Activated T-cell treated with anti-CD3 and anti-CD28 coated beads, Interleukin-2, amount 50 U/mL, for 1 hour (primary cell): ENCODE measurements at places on chromosomes 16 and 17.

- DNase-seq: no peak
These were observed 229.9 kb downstream of the ABCC12 start for GRCh38 chr16:47925811-47926460.

DNA sequence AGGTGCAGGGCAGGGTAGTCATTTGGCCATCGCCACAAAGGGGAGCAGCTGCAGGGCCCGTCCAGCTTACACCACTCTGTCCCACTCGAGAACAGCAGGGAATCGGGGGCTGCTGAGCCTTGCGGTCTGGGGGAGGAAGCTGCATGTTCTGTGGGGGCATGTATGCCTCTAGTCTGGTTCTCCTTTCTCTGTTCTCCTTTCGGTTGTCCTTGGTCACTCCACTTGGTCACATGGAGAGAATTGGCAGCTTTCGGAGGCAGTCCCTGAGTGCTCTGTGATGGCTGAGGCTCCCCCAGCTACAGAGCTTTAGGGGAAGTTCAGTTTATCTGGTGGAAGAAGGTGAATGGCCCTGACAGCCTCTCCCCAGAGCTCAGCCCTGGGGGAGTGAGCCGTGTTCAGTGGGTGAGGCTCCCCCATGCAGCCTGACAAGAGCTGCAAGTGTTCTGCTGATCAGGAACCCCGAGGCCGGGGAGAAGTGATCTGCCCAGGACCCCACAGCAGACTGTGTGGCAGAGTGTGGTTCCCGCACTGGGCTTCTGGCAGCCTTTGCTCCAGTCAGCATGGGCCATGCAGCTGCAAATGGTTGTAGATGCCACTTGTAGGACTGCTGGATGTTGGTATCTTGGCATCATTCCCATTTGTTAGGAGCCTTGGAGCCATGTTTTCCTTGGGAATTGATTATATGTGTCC is 22.3 kb upstream of the SMPD3 start:
- DNase-seq: no peak

DNA sequence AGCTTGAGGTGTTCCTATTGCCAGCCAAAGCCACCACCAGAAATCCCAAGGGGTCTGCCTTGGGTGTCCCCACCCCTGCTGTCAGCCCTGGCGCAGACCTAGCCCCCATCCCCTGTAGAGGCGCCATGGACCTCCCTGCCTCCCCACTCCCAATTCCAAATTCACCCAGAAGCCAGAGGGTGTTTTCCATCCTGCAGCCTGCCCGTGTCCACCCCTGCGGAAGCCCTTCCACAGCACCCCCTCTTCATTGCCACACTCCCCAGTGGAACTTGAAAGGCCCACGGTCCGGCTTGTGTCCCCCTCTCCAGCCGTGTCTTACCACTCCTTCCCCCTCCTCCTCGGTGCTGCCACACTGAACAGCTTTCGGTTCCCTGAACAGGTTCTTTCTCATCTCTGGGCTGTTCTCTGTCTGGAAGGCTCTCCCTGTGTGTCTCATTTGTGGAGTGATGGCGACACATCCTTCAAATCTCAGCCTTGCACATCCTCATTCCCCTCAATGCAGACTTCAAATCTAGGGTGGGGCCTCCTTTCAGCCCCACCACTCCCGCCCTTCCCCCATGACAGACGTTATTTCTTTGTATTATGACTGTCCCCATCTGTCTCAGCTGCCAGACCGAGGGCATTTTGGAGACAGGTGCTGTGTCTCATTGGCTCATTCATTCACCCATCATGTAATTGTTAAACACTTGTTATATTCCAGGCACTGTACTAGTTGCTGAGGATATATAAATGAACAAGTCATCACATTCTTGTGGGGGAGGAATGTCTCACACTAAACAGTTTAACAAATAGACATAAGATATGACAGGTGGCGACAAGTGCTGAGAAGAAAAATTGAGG is 36.3 kb downstream of the ADGRG5 start:
- DNase-seq: no peak

DNA sequence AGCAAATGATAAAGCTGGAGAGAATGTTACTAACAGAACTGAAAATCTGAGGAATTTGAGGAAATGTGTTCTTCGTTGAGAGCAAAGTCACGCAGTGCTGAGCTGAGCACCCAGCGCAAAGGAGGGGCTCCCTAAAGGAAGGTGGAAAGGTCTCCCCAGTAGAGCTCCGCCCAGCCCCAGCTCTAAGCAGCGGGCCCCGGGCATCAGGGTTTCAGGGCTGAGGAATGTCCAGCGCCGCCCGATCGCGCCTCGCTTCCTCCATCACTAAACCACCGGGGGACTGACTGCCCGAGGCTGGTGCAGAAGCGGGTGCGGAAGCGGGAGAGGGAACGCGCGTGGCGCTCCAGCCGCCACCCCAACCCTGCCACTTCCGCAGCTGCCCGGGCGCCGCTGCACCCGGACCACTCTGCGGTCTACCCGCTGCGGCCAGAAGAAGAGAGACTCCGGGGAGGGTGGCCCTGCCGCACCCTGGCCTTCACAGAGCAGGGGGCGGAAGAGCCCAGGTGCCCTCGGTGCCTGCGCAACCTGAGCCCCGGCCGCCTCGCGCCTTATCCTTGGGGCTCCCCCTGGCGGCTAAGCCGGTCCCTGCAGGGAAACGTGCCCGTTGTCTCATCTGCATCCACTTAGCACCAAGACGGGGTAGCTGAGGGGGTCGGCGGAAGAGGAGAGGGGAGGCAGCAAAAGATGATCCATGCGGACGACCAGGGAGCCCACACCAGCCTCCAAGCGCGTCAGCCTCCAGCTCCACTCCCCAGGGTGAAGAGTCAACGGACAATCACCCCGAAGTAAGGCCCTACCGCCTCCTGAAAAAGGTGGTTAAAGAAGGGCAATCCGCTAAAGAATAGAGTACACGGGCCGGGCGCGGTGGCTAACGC is 12.4 kb upstream of the GUCY2D start:
- peak; percentile 98 for DNase-seq

GRCh38 chr17:8755590-8756255 is 2.6 kb downstream of the SPDYE4 start:
- no peak for DNase-seq

DNA sequence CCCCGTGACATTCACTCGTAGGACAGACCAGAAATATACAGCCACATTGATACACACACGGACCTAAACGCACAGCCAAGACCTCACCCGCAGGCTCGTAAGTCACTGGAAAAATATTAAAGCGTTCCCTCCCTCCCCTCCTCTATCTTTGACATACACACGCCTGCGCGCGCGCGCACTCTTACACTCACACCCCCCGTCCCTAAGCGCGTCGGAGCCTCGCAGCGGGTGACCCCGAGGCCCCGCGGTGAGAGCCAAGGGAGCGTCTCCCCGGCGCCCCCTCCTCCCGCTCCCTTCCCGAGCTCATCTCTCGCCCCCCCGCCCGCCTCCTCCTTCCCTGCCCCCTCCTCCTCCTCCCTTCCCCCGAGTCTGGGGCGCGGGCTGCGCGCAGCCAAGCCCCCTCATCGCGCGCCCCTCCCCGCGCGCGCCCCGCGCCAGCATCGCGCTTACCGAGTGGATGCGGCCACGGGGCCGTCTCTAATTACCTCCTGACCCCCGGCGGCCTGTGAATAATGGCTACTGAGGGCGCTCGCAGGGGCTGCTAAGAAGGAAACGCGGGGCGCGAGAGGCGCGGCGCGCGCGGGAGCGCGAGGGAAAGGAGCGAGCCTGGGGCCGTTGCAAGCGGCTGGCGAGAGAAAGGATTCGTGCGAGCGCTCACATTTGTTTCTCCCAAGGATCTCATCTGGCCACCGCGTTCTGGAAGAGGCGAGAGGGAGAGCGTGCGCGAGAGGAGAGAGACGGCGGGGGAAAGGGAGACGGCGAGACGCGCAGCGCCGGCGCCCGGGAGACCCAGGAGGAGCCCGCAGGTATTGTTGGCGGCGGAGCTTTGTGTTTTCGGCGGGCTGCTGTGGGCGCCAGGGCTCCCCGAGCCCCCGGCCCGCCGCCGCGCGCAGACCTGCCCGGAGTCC is 42.4 kb downstream of the RAI1 start:
- DNase-seq: peak; percentile 41

GRCh38 chr17:39769974-39770587 is 32.3 kb downstream of the GRB7 start:
- peak; percentile 41 for DNase-seq

DNA sequence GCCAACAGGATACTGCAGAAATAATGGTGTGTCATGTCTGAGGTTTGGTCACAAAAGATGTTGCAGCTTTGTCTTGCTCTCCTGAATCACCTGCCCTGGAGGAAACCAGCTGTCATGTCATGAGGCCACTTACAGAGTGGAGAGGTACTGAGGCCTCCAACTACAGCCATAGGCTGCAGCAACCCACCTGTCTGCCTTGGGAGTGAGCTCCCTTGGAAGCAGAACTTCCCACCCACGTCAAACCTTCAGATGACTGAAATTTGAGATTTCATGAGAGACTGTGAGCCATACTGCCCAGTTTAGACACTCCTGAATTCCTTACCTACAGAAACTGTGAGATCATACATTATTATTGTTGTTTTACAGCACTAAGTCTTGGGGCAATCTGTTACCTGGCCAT is 475.9 kb downstream of the HS3ST3B1 start:
- no peak for DNase-seq

DNA sequence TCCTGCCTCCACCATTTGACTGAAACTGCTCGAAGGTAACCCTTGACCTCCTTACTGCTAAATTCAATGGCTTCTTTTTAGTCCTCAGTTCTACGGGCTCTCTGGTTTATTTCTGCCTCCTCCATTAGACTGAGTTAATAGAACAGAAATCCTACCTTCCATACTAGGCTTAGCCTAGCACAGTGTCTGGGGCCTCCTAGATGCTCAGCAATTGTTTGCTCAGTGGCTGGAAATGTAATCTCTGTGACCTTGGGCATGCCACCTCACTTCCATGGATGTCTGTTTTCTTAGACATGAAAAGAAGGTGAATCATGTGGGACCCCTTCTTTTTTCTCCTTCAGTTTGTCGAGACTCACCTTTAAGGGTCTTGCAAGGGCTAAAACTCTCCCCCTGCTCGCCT is 19.7 kb downstream of the NXPH3 start:
- no peak for DNase-seq

- DNase-seq: no peak
These were observed 137.2 kb downstream of the UTP18 start for GRCh38 chr17:51397361-51398127.

DNA sequence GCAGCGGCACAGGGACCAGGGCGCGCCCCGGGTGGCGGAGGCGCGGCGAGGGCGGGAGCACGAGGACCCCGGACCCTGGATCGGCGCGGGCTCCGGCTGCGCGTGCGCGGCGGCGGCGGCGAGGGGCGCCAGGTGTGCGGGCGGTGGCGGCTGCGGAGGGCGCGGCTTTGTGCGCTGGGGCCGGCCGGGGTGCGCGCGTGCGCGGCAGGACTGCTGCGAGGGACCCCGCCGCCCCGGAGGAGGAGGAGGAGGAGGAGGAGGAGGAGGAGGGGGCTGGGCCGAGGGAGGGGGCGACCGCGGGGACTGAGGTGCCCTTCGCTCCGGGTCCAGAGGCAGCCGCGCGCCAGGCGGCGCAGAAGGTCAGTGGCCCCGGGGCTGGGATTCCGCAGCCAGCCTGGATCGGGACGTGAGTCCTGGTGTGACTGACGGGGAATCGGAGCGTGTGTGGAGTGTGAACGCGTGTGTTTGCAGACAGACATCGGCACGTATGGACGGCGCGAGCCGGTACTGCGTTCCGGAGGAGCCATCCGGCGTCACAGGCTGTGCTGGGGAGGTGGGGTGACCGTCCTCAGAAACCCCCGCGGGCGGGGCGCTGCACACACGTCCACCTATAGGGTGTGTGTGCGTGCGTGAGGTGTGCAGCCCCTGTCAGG is 19.5 kb upstream of the RAP1GAP2 start:
- DNase-seq: peak; percentile 29

- peak; percentile 42 for DNase-seq
These were observed 5.7 kb downstream of the OR4D2 start for GRCh38 chr17:58172369-58173071.

DNA sequence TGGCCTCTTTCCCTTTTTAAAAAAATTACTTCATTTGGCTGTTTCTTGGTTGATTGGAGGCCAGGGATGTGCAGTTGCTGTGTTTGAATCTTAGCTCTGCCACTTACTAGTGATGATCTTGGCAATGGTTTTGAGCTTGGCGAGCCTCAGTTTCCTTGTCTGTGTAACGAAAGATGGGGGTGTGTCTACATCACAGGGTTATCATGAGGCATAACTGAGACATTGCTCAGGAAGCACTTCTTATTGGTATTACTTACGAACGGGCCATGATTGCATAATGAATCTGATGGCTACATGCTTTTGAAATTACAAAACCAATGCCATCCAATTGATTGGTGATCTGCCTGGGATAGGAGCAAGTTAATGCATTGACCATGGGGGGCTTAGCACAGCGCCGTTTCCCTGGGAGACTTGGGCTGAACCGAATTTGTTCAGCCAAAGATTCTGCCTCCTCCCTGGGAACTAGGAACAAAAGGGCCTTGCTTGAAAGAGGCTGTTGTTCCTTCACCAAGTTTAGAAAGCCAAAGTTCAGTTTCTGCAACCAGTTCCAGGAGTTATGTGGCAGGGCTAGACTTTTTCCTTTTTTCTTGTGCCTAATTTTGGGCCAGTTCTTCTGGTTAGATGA is 21.9 kb downstream of the CMIP start:
- DNase-seq: no peak

- no peak for DNase-seq
These were observed 72.0 kb downstream of the SKAP1 start for GRCh38 chr17:48357779-48358602.

- DNase-seq: no peak
These were observed 2.8 kb upstream of the PVALEF start for GRCh38 chr17:81162491-81162890.

DNA sequence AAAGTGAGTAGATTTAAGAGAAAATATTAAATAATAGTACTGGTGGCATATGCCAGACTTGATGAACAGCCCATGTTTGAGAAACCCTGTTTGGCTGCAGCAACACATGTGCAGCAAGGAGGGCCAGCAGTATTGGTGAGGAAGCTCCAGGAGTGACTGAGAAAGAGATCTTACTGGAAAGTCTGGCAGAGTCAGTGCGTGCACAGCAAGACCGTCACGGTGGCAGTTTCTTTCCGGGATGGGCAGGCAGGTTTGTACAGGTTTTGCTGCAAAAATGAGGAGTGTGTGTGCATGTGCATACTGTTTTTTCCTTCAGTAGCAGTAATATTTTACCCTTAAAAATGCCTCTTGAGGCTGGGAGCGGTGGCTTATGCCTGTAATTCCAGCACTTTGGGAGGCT is 41.4 kb downstream of the KSR1 start:
- DNase-seq: no peak

GRCh38 chr16:15509593-15510535 is 75.5 kb downstream of the BMERB1 start:
- peak; percentile 19 for DNase-seq

GRCh38 chr17:78723001-78723796 is 58.9 kb downstream of the CYTH1 start:
- no peak for DNase-seq

DNA sequence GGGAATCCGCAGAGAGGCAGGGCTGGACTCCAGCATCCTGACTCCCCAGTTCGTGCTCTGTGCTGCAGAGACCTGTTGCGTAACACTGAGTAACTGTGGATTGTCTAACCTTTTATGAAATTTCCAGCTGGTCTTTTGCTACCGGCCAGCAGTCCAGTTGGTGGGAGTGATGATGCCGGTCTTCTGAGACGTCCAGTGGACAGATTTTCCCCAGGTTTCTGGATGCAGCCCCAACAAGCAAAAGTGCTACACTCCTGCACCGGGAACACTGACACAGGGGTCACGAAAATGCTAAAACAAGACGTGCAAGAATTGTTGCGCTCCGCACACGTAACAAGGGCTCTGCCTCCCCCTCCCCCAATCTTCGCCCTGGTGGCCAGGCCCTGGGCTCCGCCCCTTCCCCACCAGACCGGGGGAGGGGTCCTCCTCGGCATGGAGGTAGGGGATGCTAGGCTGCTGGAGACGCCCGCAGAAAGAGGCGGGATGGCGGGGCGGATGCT is 701 bp upstream of the MRC2 start:
- DNase-seq: no peak

GRCh38 chr16:56424404-56424764 is 961 bp downstream of the AMFR start:
- DNase-seq: peak; percentile 20
